T-helper 1 cell (primary cell): ENCODE measurements at places on chromosomes 11 and 22.

- DNase-seq = no peak
Observed at GRCh38 chr11:33375236-33375635, 118.1 kb downstream of the HIPK3 start.

DNA sequence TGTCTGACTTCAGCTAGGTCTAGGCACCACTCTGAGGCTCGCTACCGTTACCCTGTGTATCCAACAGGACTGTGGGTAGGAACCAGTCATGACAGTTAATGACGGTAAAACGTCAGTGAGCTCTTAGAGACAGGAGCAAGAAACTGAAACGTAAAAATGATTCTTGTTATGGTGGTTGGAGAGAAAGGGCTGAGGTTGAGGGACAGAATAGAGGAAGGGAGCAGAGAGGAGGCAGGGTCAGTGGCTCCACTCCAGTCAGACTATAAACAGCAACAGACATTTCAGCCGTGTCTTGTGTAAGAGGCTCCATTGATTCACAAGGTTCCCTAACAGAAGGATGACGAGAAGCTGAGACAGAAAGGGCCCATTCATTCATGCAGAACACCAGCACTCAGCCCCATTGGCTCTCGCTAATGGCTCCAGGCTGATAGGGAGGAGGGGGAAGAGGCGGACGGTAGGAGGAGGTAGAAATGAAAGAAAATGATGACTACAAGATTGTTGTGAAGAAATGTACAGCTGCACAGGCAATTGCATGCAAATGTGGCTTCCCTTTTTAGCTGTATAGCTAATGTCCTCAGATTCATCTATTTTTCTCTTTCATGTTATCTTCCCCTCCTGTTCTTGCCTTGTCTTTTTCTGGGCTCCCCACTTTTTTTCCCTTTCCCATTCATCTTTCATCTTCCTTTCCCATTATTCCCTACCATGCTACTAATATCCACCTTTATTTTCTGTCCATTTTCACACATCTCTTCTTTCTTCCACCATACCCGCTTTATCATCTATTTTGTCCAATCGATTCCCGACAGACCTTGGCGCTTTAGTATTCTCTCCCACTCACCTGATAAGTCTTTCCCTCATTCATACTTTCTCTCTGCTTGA is 34.3 kb downstream of the ETS1 start:
- DNase-seq = no peak

DNA sequence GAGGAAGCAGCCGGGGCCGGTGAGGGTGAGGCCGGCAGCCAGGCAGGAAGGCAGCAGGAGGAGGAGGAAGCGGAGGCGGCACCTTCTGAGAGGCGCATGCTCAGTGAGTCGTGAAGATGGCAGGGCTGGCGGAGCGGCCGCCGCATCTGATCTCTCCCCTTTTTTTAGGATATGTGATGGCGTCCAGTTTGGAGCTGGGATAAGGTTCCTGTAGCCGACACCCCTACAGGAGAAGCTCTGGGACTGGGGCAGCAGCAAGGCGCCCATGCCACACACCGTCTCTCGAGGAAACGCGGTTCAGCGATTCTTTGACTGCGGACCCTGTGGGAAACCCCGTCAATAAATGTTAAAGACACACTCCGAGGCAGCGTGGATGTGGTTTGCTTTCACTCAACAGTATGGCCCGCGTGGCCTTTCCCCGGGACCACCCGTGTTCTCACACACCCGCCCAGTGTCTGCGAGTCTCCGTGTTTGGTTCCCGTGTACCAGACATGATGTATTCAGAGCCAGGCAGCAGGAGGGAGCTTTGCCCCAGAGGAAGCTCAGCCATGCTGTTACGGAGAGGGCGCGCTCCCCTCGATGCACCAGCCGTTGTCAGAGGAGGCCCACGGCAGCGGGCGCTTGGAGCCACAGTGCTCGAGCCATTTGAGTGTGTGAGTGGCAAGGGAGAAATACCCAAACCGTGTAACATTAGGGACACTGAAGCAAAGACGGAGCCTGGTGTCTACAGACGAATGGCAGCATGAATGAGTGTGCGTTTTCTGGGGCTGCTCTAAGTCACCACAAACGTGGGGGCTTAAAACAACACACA is 27.7 kb upstream of the PARVB start:
- DNase-seq = peak; percentile 60

- no peak for DNase-seq
Observed at GRCh38 chr11:57222239-57222638, 14.8 kb downstream of the APLNR start.

- DNase-seq = no peak
Observed at GRCh38 chr11:37320921-37321320, 722.9 kb upstream of the RAG2 start.

- no peak for DNase-seq
Observed at GRCh38 chr22:37239336-37240239, 4.5 kb downstream of the RAC2 start.

DNA sequence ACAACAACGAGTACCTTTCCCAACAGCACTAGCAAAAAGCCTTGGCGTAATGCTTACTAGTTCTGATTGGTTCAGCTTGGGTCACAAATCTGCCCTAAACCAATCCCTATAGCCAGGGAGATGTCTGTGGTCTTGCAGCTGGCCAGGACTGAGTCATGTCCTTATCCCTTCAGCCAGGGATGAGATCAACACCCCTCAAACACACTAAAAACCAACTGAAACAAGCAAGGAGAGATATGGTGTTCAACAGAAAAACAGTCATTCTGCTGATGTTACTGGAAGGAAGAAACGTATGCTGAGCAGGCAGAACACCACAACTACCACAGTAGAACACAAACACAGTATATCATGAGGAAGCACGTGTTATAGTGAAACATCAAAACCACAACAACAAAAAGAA is 375.6 kb downstream of the LARGE1 start:
- no peak for DNase-seq

DNA sequence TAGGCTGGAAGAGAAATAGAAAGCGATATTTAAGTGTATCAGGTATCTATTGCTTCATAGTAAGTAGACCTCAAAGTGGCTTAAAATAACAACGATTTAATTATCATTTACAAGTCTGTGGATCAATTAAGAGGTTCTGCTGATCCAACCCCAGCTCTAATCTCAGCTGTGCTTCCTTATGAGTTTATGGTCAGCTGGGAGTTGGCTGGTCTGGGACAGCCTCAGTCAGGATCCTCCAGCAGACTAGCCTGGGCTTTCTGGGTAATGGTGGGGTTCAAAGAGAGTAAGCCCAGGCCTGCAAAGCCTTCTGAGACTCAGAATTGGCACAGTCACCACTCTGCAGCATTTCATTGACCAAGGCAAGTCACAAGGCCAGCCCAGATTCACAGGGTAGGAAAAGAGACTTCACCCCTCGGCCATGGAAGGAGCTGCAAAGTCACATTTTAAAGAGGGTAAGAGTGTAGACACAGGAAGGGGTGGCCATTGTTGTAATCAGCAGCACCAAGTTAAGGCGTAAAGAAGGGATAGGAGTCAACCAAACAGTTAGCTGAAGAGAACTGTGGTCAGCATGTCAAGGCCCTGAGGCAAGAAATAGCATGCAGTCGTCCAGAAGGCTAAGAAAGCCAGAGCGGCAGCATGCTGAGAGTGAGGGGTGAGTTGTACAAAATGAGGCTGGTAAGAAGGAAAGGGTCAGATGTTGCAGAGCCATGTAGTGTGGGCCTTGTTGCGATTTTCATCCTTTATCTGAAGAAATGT is 168.2 kb downstream of the ETS1 start:
- no peak for DNase-seq

DNA sequence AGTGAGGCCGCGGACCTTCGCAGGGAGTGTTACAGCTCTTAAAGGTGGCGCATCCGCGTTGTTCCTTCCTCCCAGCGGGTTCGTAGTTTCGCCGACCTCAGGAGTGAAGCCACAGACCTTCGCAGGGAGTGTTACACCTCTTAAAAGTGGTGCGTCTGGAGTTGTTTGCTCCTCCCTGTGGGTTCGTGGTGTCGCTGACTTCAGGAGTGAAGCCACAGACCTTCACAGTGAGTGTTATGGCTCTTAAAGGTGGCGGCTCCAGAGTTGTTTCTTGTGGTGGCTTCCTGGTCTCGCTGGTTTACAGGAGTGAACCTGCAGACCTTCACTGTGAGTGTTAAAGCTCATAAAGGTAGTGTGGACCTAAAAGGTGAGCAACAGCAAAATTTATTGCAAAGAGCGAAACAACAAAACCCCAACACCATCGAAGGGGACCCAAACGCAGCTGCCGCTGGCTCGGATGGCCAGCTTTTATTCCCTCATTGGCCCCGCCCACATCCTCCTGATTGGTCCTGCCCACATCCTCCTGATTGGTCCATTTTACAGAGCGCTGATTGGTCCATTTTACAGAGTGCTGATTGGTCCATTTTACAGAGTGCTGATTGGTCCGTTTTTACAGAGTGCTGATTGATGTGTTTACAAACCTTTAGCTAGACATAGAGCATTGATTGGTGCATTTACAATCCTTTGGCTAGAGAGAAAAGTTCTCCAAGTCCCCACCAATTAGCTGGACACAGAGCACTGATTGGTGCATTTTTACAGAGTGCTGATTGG is 1.2 kb upstream of the TMEM45B start:
- peak; percentile 60 for DNase-seq

GRCh38 chr22:44837481-44837880 is 85.1 kb downstream of the ARHGAP8 start:
- no peak for DNase-seq

- no peak for DNase-seq
Observed at GRCh38 chr11:27619763-27620335, 80.4 kb downstream of the BDNF start.

DNA sequence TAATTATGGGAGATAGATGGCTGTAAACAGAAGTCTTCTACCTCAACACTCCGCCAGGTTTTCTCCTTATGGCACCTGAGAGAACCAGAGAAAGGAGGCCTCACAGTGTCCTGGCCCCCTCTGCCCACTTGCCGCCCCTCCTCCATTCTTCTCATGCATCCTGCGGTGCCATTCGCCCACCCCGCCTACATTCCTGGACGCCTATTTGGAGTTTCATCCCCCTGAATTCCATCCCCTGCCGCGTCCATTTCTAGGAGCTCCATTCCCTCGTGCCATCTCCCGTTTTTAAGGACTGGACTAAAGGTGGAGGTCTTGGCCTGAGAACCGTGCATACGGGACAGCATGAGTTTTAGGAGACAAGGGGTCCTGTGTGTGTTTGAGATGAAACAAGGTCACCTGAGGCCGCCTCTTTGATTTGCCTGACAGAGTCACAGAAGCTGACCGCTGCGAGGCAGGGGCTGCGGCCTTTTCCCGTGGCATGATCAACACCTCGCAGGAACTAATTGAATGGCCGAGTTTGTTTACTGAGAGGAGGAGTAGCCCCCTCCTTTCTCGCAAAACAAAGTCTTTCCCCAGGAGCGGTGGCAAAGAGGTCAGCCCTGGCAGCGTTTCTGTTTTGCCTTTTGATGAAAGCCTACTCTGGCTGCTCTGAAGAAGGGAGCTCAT is 246.2 kb downstream of the ST3GAL4 start:
- no peak for DNase-seq

- DNase-seq = no peak
Observed at GRCh38 chr11:92266806-92267205, 42.2 kb downstream of the FAT3 start.

DNA sequence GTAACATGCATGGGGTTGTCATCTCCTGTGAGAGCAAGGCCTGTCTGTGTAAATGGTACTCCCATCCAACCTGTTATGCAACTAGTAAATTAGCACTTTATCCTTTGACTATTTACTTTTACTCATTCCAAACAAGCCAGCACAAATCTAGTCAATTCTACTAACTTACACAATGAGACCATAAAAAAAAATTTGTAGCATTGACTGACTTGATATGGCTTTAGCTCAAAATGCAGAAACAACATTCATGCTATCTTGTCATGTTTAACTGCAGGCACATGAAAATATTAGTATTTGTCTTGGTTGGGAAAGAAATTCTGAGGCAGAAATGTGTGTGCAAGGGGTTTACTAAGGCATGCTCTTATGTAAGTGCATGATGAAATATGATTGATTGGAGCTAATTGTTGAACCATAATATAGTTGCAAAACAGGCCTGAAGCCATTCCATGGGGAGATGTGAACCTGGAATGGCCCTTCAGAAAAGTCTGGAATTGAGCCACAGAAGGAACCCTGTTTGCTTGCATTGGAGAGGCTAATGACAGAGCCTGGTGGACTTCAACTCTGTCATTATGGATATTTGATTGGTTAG is 2.5 kb downstream of the SLC22A25 start:
- no peak for DNase-seq

- DNase-seq = no peak
Observed at GRCh38 chr11:834371-835316, 1.9 kb downstream of the CD151 start.

GRCh38 chr11:118434123-118434552 is 2.2 kb upstream of the KMT2A start:
- DNase-seq = peak; percentile 60

- no peak for DNase-seq
Observed at GRCh38 chr11:69495441-69496201, 14.2 kb downstream of the LINC01488 start.

DNA sequence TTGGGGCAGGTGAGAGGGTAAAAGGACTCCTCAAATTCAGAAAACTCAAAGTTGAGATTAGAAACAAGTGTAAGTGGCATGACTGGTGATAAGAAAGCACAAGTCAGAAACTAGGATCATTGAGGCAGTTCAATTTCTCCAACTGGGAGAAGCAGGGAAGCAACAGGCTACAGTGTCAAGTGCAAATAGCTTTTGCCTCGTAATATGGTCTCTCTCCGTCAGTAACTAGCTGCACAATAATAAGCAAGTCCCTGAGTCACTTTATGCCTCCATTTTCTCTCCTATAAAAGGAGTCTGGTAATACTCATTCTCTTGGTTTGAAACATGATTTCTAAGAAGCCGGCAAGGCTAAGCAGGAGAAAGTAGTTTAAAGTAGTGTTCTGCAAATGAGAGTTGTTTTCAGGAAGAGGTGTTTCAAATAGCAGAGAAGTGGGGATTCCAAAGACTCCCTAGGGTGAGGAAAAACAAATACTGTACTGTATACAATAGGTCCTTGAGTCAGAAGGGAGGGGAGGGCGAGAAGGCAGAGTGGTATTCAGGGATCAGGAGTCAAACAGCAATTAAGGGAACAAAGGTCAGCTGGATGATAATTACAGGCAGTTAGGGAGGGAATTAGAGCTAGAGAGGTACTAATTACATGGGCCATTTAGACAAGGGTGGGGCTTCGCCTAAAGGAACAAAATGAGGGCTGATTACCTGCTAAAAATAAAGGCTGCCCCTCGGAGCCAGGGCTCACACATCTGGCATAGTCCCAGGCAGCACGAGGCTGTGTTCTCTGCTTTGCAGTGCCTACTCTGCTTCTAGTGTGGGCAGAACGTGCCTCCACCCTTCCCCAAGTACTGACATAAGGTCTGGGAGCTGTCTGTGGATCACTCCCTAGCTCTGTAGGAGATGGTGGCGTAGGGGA is 96.0 kb upstream of the BDNF start:
- DNase-seq = no peak

- no peak for DNase-seq
Observed at GRCh38 chr11:43523632-43524031, 156.9 kb upstream of the HSD17B12 start.

- DNase-seq = no peak
Observed at GRCh38 chr11:119513131-119513805, 90.3 kb upstream of the THY1 start.

DNA sequence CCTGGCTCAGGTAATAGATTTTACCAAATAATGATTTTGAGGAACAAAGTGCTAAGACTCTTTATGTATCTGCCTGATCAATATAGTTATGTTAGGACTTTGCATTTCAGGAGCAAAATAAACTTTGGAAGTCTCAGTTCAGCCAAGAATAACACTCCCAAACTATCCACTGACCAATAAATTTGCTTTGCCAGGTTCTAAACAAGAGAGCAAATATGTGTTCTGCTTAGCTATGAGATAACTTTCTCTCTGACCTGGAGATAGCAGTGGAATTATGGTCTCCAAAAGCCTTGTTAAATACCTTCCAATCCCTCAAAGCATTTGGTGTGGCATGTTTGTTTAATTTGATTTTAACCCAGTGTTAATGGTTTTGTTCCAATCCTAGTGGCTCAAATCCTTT is 1541.1 kb downstream of the FAM181B start:
- no peak for DNase-seq
